NCI-H187 treated with DMSO at 0.1 percent for 48 hours (cell line): ENCODE measurements at places on chromosomes 2 and 18.

GRCh38 chr2:221286406-221286805 is 285.7 kb downstream of the EPHA4 start:
- no peak for DNase-seq

DNA sequence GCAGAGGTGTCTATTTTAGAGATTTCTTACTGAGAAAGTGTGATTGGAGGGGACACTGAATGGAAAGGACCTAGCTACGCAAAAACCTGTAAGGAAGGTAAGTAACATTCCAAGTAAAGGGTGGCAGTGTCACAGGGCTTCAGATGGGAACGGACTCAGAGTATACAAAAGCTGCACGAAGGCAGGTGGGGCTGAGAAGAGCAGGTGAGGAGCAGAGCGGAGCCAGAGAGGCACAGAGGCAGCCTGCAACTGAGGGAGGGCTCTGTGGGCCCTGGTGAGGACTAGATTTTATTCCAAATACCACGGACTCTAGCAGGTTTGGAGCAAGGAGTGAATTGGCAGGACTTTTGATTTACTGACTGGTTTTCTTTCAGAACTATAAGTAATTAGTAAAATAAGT is 331.3 kb upstream of the PKDCC start:
- DNase-seq = peak; percentile 64

DNA sequence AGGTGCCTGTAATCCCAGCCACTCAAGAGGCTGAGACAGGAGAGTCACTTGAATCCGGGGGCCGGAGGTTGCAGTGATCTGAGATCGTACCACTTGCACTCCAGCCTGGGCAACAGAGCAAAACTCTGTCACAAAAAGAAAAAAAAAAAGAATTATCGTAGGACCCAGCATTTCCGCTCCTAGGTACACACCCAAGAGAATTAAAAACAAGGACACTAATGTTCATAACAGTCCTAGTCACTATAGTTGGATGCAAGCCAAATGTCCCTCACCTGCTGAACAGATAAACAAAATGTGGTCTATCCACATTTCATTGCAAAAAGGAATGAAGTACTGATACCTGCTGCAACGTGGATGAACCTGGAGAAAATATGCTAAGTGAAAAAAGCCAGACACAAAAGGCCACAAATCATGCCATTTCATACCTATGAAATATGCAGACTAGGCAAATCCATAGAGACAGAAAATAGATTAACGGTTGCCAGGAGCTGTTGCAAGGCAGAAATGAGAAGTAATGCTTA is 21.2 kb downstream of the ADRA2B start:
- DNase-seq = no peak

- DNase-seq = no peak
These were observed 21.0 kb downstream of the KDSR start for GRCh38 chr18:63346031-63346430.

GRCh38 chr2:216408426-216409290 is 3.6 kb upstream of the SMARCAL1 start:
- no peak for DNase-seq

DNA sequence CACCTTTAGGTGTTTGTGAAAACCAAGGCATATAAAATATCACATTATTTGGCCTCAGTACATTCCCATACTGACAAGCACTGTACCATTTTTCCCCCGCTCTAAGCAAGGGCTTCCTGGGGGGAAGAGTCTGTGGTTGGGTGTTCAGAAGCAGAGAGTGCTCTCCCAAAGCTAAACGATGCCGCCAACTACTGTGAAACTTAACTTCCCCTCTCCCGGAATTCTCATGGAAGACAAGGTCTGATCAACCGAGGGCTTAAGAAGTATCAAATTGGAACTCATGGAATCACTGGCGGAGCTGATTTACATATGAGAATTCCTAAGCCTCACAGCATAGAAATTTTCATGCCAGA is 433 bp upstream of the MFF start:
- no peak for DNase-seq

DNA sequence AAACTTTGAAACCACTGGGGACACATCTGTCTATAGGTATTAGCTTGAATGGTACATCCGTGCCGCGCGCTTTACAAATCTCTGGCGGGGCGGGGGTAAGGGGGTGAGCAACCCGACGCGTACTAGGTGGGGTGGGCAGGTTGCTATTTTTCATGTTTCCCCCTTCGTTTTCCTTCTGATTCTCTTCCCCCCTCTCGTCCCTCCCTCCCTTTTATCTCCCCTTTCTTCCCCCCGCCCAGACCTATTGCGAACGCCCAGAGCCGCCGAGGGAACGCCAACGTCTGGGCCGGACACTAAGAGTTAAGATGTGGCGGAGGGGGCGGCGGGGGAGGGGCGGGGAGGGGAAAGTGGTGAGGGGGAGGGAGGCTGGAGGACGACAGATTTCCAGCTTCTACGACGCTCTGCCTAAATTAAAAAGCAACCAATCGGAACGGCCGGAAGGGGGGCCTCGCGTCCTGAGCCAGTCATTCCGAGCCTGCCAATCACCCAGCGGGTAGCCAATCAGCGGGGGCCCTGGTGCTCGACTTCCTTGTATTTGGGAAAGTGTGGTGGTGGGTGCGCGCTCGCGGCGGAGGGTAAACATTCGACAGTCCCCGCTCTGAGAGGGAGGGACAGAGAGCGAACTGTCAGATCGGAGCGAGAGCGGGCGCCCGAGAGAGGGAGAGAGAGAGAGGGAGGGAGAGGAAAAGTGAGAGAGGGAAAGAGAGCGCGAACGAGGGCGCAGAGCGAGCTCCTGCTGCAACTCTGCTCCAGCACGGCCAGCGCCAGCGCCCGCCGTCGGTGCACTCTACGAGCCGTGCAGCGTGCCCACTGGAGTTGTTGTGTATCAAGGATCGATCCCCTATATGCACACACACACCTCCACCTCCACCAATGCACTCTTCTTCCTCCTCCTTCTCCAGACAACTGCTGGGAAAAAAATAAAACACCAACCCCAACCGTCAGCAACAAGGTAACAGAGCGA is at the start of gene POU3F3:
TSS of gene POU3F3 (plus strand) at position 582 of the 964 bp plus-strand sequence. CDS start 1,396 bp downstream, outside the sequence.
- no peak for DNase-seq

GRCh38 chr2:160367887-160368286 is 125.7 kb downstream of the RBMS1 start:
- DNase-seq = no peak

DNA sequence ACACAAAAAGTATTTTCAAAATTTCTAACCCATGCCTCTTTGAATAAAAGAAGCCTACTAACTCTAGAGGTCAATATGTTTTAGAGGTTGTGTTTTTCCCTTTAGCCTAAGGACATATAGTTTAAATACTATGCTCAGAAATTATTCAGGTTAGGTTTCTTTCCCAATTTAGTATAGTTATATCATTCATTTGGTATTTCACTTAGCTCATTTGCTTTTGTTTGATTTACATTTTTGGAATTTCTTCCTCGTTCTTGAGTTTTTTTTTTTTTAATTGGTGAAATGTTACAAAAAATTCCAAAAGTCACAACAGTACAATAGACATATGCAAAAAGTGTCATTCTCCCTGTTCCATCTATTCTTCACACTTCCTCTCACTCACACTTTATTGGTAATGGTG is 371.3 kb upstream of the TNP1 start:
- no peak for DNase-seq
